Activated CD8-positive, alpha-beta memory T cell treated with anti-CD3 and anti-CD28 coated beads for 4 hours (primary cell): ENCODE measurements at places on chromosomes 6 and 20.

DNA sequence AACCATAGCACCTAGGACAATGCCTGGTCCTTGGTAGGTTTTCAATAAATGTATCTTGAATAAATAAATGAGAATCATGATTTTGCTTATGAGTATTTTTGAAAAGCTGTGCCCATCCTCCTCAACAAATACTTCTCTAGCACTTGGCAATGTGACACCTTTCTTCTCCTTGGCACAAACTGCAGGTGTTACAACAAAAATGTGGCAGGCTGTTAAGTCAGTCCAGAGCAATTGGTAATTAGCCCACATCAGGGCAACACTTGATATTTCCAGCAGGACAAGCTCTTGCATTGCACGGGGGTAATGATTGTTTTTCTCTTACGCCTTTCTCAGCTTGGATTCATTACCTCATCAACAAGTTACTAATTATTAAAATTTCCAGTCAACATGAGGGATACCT is 31.6 kb upstream of the SNX9 start:
- DNase-seq = no peak

DNA sequence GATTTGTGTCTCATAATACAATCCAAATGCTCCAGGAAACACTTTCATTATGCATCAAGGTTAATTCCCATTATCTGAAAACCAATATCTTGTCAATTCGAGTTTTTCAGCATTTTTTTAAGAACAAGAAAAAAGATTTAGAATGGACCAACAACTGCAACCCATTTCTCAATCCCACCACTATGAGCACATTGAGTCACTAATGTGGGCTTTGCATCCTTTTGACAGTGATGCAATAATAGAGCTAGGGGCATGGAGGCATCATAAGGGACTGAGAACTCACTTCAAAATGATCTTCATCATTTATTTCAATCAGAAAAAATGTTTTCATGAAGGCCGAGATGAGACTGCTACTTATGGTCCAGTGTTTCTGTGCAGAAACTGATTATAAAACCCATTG is 74.8 kb upstream of the DEFB112 start:
- DNase-seq = no peak

DNA sequence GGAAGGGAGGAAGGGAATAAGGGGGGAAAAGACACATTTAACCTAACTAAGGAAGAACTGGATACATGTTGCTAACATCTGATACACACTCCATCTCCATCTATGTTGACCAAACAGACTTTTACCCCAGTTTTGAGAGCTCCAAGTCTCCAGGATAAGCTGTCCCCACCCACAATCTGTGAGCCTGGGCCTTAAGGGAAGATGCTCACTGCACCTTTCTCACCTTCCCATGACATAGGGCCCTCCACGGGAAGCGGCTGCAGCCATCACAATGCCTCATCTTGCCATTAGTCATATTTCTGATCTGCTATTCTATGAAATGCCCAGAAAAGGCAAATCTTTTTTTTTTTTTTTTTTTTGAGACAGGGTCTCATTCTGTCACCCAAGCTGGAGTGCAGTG is 126.6 kb upstream of the SALL4 start:
- DNase-seq = no peak

- no peak for DNase-seq
Measured at GRCh38 chr6:149264629-149265028, 52.9 kb upstream of the TAB2 start.

- DNase-seq = no peak
Measured at GRCh38 chr6:133587546-133588160, 301.3 kb upstream of the TCF21 start.

DNA sequence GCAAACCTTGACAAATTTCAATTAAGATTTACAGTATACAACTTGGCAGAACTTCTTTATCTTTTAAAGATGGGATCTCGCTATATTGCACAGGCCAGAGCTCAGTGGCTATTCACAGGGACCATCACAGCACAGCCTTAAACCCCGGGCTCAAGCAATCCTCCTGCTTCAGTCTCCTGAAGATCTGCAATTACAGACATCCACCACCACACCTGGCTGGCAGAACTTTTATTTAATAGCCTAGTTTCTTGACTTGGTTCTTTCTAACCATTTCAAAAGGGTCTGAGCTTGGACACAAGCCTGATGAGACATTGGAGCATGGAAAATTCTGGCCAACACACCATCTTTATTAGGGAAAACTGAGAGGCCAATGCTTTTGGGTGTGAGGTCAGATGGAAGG is 151.6 kb upstream of the KCNG1 start:
- no peak for DNase-seq

- DNase-seq = no peak
Measured at GRCh38 chr6:74863968-74864367, 341.9 kb downstream of the COL12A1 start.

- DNase-seq = no peak
Measured at GRCh38 chr6:47440719-47441118, 36.9 kb upstream of the CD2AP start.

DNA sequence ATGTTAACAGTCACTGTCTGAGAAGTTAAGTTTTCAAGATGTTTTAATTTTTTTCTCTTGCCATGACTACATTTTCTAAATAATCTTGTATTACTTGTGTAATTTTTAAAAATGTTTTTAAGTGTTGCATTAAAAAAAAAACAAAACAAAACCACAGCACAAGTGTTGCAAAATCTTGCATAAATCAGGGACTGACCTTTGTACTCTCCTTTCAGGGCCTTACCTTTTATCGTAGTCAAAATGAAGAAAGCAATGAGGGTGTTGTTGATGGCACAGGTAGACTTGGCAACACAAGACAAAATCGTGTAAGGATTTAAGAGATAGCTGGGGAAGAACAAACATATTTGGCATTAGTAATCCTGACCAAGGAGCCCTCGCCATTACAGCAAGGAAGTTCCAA is 42.5 kb downstream of the PIGU start:
- no peak for DNase-seq

DNA sequence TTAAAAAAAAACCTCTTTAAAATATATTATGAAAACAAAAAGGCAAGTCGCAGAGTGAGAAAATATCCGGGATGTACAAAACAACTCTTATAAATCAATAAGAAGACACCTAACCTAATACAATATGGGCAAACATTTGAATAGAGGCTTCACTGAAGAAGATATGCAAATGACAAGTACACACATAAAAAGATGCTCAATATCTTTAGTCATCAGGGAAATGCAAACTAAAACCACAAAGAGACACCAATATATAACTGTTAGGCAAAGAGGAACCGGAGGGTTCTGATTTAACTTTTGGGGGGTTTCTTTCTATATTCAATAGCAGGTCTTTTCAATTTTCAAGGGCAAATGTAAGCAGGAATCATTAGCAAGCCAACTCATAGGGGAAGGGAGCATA is 480.7 kb upstream of the SPTLC3 start:
- DNase-seq = no peak

DNA sequence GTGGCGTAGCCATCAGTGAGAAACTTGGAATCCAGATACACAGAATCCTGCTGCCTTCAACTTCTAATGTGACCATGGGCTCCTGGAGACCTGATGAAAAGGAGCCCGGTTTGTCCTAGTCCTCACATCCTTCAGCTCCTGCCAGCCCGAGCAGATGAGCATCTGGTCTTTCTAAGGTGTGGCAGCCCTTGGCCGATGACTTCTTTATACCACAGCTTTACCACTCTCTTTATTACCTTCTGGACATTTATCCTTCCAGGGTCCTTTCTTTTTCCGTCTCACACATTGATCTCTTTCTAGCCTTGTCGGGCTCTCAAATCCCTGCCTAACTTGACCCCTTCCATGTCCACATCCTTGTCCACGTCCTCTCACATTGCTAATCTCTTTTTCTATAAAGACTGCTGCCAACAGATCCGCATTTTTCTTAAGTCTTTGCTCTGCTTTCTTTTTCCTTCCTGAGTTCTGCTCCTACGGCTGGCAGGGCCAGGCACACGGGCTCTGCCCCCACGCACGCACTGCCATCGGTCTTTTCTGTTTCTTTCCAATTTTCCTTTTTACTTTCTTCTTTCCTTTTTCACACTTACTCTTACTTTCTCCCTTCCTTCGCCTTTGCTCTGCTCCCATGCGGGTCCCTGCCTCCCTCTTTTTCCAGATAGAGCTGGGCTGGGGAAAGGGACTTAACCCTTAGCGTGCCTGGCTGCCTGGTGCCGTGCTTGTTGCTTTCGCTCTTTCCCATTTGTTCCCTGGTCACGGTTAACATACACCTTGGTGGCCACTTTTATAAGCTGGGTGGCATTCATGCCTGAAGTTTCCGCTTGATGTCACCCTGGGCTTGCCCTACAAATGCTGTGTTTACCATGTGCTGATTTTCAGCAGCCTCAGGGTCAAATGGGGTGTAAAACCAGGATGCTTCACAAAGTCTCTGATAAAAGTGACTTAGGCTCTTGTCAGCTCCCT is 9.4 kb upstream of the GMPR start:
- no peak for DNase-seq

DNA sequence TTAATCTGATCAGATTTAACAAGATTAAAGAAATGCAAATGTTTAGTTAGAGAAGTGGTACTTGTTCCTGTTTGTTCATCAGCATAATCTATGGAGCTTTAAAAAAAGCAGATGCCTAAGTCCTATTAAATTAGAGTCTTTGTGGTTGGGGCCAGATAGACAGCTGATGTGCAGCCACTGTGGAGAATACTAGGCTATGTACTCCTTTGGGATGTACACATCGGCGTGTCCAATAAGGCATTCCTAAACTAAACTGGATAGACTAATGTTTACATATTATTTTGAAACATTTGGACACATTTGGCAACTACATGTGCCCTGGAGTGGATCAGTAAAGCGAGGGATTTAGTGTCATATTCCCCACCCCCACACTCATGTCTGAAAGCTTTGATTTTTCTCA is 459.5 kb downstream of the LMBRD1 start:
- DNase-seq = no peak

GRCh38 chr20:873875-874607 is 40.5 kb downstream of the FAM110A start:
- DNase-seq = no peak

DNA sequence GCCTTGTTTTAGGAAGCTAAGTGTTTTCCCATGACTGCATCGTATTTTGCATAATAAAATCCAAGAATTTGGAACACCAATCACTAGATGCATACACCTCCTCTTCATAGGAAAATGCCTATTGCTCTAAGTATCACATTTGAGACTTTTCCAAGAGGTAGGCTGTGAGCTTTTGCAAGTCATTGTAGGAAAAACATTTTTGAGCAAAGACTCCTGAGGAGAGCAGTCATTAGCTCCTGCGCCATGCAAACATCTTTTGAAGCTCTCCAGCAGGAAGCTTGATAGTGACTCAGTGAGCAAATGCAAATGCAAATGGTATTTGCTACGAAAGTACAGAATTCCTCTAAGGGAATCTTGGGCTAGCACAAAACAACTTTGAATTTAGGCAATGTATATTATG is 750.4 kb downstream of the QKI start:
- DNase-seq = no peak

DNA sequence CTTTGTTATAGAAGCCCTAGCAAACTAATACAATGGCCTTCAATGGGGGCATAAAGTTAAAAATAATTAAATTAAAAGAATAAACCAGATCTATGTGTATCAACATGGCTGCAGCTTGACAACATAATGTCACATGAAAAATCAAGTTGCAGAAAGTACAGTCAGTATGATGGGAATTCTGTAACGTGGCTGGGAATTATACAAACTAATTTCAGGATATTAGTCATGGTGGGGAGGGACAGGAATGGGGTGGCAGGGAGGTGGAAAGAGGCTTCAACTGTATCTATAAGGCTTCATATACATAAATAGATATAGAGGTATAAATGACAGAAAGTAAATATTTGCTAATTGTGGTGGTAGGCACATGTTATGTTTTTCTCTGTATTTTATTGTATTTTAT is 107.1 kb downstream of the UNC5CL start:
- no peak for DNase-seq

DNA sequence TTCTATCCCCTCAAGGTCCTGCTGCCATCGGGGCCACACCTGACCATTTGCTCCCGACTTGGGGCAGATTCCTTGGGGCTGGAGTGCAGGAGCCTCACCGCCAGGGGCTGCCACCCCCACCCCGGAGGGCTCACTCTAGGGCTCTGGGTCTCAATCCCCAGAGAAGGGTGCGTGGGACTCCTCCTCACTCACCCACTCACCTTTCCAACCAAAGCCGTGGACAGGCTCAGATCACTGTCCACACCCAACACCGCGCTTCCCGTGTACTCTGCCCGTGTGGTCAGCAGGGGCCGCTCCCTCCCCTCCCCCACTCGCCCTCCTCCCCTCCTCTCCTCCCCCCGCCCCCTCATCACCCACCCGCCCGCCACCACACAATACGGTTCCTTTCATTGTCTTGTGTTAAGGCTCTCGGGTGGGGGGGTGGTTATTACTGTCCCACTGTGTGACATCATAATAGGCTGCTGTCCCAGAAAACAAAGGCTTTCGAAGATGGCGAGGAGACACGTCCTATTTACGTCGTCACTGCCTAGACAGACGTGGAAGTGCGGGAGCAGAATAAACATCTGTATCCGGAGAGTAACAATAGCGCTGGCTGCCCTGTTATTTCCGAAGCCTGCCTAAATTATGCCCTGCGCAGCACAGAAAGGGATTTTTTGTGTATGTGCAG is 85.8 kb downstream of the YTHDF1 start:
- DNase-seq = no peak

- DNase-seq = no peak
Measured at GRCh38 chr20:14098261-14098660, 102.9 kb downstream of the MACROD2 start.

GRCh38 chr6:87334683-87335082 is 5.6 kb upstream of the GJB7 start:
- DNase-seq = no peak

- no peak for DNase-seq
Measured at GRCh38 chr6:48075181-48075580, 35.8 kb downstream of the PTCHD4 start.

GRCh38 chr6:170053966-170054661 is 236.8 kb downstream of the DLL1 start:
- DNase-seq = no peak

DNA sequence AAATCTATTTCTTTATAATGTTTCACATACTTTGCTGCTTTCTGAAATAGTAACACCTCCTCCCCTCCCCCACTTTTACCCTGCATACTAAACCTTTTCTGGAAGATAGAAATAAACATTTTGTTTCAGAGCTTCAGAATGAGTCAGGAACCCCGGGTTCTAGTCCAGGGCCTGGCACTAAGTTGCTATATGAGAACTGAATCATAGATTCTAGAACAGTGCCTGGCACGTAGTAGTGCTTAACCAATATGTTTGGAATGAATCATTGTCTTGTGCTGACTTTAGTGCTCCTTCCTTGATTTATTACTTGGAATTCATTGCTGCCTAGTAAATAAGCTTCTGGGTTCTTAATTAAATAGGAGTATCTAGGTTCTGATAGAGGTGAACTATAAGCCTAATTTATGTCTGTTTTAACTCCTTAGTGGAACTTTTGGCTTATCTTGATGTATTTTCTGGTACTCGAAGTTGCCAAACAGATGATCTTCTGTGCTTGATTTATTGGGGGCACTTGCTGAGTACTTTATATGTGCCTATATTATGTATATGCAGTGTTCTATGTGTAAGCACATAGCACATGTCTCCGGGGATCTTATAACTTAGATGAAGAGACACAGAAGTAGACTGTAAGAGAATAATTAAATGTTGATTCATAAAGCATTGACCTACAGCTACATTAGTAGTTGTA is 18.6 kb downstream of the TAB2 start:
- DNase-seq = no peak
